Stimulated activated CD8-positive, alpha-beta memory T cell treated with anti-CD3 and anti-CD28 coated beads, Interleukin-12 subunit alpha, Interleukin-12 subunit beta, amount 100 ng/mL, for 4 hours (primary cell): ENCODE measurements at places on chromosomes 6 and 20.

GRCh38 chr6:45209762-45210161 is 118.4 kb upstream of the RUNX2 start:
- no peak for DNase-seq

DNA sequence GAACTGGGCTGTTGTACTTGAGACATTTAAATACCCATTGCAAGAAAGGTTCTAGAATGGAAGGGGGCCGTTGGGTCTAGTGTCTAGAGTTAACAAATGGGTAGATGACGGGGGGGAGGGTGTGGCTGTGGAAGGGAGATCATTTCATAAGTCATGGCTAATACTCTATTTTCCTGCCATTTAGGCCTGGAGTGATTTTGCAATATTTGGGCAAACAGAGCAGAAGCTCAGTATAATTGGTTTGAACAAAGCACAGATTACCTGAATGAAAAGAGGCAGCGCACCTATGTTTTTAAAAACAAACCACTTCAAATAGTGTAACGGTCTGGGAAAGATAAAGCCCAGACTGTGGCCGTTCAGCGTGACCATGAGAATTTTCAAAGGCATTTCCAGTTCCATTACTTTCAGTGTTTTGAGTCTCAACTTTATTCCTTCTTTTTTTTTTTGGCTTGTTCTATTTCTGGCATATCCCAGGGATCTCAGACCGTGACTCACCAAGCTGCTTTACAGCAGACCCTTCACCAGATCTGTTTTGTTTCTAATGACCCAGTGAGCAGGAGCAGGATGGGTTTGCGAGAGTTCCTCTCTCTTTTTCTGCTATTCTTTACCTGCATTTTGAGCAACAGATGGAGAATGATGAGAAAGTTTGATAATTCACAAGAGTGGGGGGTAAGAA is 73.7 kb downstream of the LYRM2 start:
- no peak for DNase-seq

GRCh38 chr6:68126089-68126749 is 508.9 kb upstream of the ADGRB3 start:
- no peak for DNase-seq

GRCh38 chr20:61433816-61434215 is 181.8 kb downstream of the CDH4 start:
- no peak for DNase-seq

- no peak for DNase-seq
These were observed 50.0 kb downstream of the SOBP start for GRCh38 chr6:107539849-107540464.

- peak; percentile 21 for DNase-seq
These were observed 12.2 kb downstream of the BACH2 start for GRCh38 chr6:90284236-90285041.

DNA sequence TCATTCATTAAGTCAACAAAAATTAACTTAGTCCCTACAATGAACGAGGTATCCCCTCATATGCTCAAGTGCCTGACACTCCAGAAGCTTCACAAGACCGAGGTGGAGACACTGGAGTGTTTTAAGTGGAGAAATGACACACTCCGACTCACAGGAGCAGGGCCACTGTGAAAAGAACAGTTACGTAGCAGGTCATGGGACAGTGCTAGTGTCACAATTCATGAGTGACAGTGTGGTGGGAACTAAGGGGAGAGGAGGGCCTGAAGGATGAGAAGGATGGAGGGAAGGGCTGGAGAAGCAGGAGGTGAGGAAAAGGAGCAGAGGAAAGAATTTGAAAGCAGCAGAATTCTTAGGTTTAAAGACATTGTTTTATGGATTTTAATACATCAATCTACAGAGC is 1.3 kb upstream of the HLA-A start:
- DNase-seq = no peak

DNA sequence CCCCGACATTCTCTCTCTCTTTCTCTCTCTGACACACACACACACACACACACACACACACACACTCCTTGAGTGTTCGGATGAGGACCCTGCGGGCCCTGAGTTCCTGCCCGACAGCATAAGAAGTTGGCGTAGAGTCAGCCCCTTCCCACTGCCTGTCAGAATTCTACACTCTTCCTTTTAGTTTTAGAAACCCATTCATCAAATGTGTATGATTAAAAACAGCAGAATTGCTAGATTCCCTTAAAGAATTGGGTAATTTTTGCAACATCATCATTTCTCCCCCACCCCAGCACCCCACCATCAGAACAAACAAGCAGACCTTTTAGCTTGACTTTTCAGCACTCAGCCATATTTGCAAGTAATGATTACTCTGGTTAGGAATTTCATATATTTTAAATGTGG is 322.8 kb downstream of the FARS2 start:
- no peak for DNase-seq

GRCh38 chr6:109285366-109285765 is 96.9 kb downstream of the CD164 start:
- no peak for DNase-seq

GRCh38 chr6:132978685-132979084 is 164.3 kb downstream of the RPS12 start:
- DNase-seq = no peak

GRCh38 chr6:40896696-40897095 is 142.3 kb downstream of the UNC5CL start:
- DNase-seq = no peak

DNA sequence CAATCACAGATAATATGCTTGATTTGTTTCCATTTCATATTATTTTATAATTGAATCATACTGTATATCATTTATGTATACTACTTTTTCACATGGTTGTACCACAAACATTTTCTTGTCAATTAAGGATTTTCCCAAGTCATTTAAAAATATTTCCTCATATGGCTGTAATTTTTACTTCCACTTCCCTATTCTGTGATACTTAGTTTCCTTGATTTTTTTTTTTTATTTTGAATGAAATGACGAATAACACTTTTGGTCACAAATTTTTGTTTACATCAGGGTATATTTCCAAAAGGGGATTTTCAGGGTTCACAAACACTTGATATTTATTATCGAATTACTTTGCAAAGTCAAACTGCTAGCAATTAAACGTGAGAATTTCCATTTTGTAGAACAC is 515.6 kb downstream of the KIF16B start:
- DNase-seq = no peak

DNA sequence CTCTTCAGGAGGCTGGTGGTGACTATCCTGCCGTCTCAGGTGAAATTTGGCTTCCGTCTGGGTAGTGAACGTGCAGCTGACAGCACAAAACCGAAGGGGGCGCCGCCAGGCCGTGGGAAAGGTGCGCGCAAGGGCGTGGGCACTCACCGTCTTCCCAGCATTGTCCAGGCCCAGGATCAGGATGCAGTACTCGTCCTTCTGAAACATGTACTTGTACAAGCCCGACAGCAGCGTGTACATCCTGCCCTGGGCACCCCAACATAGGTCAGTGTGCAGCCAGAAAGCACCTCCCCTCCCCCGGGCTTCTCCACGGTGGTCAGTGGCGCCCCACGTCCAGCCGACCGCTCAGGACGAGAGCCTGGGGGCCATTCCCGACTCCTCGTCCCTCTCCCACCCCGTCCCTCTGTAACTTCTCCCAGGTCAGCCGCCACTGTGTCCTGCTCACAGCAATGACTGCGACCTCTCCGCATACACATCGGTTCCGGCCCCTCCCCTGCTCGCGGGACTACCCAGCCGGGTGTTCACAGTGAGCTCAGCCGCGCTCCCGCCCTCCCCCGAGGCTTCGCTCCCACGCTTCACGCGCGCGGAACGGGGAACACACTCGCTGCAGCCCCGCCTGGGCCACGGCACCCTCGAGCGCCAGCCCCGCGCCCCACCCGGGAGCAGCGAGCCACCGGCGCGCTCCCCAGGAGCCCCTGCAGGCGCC is 771 bp downstream of the ARFRP1 start:
- peak; percentile 49 for DNase-seq

DNA sequence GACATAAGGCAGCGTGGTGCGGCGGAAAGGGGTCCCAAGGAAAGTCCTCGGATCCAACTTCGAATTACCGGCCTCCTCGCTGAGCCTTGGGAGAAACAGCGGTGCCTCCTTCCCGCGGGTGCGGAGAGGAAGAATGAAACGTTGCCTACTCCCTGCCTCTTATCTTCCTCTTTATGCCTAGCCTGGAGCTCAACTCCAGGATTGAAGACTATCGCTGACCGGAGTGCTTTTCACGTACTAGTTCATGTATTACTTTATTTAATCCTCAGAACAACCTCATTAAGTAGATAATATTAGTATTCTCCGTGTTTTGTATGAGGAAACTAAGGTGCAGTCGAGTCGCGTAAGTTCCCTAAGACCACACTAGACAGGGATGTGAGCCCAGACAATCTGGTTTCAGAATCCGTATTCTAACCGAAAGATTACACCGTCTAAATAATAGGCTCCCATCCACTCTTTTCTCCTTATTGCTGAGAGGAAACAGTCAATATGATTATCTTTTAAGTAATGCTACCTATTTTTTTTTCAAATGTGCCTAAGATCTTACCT is 793 bp upstream of the PDSS2 start:
- no peak for DNase-seq

DNA sequence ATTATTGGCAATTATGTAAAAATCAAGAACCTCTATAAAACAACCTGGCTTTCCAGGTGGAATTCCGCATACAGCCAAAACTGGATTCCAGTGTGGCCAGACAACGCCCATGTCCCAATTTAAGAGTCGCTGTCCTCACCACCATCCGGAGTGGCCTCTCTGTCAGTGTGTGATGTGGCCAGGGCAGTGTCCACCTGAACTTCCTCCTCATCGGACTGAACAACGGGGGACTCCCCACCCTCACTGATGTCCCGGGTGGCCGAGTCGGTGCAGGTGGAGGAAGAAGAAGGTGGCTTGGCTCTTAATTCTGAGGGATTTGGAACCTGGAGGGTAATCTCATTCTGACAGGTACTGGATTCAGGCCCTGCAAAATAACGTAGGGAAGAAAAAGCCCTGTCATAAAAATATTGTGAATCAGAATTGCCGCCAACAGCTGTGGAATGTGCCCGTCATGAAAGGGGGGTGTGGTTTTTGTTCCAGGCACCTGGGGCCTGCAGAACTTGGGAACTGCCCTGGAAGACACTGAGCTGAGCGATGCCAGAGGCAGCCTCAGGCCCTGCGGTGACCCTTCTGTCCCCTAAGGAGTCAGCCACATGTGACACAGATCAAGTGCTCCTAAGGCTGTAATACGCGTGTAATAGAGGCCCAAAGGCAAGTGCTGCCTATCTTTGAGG is 139.8 kb downstream of the DTNBP1 start:
- DNase-seq = no peak

- DNase-seq = no peak
These were observed 86.1 kb downstream of the MAP7 start for GRCh38 chr6:136464148-136464547.

- no peak for DNase-seq
These were observed 6.7 kb downstream of the STX11 start for GRCh38 chr6:144156991-144157390.

GRCh38 chr6:149454346-149454848 is 30.4 kb downstream of the ZC3H12D start:
- DNase-seq = no peak

- DNase-seq = no peak
These were observed 33.4 kb downstream of the NCOA3 start for GRCh38 chr20:47535088-47535487.

DNA sequence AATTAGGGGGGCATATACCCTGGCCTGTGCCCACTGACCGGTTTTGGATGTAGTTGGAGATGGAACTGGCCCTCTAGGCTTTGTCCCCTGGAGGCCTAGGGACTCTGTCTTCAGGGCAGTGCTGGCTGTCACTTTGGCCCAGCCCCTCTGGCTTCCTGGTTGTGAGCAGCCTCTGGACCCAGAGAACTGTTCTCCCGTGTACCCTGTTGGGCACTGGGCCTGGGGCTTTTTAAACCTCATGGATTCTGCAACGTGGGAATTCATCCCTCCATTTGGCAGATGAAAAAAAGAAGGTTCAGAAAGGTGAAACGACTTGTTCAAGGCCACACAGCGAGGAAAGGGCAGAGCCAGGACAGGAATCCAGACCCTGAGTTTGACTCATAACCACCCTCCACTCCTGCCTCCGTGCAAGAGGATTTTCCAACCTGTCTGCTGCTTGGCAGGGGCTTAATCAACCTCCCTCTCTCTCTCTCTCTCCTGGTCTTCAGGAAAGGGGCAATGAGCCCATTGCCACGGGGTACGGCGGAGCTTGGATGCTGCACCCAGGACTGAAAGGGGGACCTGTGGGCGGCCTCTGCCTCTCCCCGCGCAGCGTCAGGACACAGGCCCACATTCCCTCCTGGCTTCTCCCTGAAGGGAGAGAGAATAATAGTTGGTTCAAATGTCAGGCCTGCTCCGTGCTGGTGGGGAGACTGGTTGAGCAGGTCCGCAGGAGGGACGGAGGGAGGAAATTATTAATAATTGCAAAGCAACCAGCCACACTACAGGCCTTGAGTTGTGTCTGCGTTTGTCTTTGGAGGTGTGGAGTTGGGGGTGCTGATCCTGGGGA is 56.0 kb downstream of the CEBPB start:
- DNase-seq = no peak

DNA sequence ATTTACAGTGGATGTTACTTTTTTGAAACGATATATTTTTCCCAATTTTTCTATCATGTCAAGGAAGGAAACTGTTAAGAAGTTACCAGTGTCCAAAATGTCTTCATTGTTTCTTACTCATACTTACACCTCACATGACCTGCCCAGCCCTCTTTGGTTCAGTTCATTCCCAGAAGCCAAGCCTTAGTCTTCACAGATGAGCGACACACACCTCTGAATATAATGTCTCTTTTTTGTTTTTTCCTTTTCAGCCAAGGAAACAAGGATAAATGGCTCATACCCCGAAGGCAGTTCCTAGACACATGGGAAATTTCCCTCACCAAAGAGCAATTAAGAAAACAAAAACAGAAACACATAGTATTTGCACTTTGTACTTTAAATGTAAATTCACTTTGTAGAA is 225.2 kb downstream of the SMOC2 start:
- DNase-seq = no peak

GRCh38 chr6:164290101-164290500 is 875.6 kb downstream of the QKI start:
- DNase-seq = no peak

GRCh38 chr20:16486532-16486931 is 86.7 kb downstream of the KIF16B start:
- DNase-seq = no peak

GRCh38 chr20:63183422-63184146 is 32.3 kb downstream of the YTHDF1 start:
- DNase-seq = no peak

DNA sequence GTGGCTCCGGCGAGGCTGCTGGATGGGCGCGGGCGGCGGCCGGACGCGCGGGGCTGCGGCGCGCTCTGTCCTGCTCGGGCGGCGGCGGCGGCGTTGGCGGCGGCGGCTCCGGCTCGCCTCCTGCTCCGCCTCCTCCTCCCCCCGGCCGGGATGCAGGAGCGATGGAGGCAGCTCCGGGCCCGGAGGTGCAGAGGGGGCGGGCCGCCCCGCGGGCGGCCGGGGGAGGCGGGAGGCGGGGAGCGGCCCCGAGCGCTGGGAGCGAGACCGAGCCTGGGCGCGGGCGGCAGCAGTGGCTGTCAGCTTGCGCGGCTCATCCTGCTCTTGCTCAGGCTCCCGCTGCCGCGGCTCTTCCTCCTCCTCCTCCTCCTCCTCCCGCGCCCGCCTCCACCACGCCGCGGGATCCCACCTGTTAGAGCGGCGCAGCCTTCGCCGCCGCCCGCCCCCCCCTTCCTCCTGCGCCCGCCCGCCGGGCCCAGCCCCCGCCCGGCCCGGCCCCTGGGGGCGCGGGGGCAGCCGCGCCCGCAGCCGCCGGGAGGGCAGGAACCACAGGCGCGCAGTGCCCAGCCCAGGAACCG is at the start of gene NOL4L:
Gene NOL4L, minus strand, starts transcription at position 323 of the 575 bp plus-strand sequence. CDS start 443 bp downstream, outside the sequence.
- DNase-seq = peak; percentile 43

- DNase-seq = no peak
These were observed 13.5 kb downstream of the EPB41L1 start for GRCh38 chr20:36167902-36168503.

- DNase-seq = no peak
These were observed 18.2 kb downstream of the DSE start for GRCh38 chr6:116388924-116389323.
